ENCODE measurements at places on chromosomes 5 and 9.
A peak's percentile ranks its signal among the peaks of the same experiment; 100 is the strongest.

DNA sequence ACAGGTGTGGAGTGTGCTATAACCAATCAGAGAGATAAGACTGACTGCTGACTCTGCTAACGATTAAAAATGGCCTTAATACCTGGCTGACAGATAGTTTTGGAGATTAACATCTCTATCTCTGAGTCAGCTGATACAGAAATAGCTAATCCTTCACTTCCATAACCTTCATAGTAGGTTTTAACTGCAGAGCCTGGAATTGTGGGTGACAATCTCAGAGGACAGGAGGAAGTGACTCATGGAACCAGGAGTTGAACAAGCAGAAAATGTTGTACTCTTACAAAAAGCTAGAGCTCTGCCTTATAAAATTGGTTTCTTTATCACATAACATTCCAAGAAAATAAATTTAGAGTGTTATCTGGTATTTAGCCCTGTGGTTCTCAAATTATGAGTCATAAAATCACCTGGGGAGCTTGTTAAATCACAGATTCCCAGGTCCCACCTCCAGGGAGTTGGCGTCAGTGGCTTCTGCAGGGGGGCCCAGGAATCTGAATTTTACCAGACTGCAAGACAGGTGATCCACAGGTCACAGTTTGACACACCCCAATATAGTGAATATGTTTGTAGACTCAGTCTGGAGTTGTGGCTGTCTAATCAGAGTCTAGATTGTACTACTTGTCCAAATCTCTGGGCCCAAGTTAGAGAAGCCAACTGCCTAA lies 44.4 kb upstream of the AFAP1L1 start:
- DNase-seq: no peak

DNA sequence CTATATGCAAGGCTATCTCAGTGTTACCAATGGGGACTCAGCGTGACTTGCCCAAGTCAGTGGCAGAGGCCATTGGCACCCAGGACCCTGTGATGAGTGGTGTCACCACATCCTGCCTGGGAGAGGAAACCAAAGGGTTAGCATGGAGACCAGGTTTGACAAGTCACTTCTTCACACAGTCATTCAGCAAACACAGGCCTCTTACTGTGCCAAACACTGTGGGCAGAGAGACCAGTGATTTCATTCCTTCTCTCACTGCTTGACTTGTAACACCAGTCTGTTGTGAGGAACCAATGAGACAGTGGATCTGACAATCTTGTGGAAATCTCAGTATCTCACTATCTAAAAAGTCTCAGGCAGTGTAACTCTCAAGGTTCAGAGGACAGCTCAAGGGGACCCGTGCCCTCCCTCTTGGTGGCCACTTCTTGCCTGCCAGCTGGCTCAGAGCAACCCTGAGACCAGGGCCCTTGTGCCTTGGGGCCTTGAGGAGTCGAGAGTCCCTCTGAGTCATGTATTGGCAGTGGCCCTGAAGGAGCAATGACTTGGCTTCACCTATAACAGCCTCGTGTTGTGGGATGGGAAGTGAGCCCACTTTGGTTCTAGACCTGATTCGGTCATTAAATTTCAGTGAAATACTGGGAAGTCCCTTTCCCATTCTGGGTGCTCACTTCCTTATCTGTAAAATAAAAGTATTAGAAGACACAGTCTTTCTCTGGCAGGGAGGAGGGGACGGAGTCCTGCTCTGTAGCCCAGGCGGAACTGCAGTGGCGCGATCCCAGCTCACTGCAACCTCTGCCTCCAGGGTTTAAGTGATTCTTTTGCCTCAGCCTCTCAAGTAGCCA lies 1.6 kb downstream of the FABP6 start:
- DNase-seq: peak; percentile 33

DNA sequence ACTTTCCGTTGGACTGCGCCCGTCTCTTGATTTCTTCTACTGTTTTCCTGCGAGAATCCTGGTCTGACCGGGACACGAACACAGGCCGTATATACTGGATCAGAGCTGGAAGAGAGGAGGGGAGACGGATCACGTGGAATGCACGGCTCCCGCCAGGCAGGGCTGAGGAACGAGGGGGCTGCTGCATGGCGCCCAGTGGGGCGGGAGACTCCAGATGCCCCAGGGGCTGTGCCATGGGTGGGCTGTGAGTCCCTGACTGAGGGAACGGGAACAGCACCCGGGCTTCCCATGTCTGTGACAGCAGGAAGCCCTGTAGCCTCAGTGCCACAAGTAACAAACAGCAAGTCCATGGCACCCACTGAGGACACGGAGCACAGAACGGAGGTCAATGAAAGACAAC lies 34.0 kb downstream of the LPCAT1 start:
- no peak for DNase-seq

DNA sequence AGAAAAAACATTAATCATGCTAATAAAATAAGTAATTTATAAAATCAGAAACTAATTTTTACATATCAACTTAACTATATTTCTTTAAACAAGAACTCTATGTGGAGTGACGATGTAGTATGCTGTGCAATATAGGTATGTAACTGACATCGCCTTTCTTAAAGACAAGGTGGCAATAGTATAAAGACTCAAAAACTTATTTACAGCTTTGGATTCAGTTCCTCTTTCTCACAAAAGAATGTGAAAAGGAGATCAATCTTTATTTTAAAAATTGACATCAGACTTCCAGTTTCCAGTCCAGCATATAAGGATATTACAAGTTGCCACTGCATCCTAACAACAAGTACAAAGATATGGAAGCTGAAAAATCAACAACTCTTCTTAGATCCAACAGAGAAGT lies 260.3 kb downstream of the TRIM36 start:
- DNase-seq: no peak

GRCh38 chr9:115923410-115923809 lies 230.2 kb upstream of the PAPPA start:
- DNase-seq: no peak

- DNase-seq: peak; percentile 54
Measured at GRCh38 chr5:157574456-157575380, 857 bp downstream of the ADAM19 start.

DNA sequence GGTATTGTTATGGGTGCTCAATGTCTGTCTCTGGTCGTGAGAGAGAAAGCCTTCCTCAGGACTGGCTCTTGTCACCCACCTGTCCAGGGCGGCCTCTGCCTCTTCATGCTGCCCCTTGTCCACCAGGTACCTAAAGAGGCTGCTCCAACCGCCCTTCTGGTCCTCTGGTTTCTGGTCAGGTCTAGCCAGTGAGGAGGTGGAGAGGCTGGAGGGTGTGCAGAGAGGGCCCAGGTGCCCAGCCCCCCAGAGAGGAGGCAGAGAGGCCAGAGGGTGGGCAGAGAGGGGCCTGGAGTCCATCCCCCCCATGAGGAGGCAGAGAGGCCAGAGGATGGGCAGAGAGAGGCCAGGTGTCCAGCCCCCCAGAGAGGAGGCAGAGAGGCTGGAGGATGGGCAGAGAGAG lies 329.8 kb upstream of the IRX4 start:
- no peak for DNase-seq

DNA sequence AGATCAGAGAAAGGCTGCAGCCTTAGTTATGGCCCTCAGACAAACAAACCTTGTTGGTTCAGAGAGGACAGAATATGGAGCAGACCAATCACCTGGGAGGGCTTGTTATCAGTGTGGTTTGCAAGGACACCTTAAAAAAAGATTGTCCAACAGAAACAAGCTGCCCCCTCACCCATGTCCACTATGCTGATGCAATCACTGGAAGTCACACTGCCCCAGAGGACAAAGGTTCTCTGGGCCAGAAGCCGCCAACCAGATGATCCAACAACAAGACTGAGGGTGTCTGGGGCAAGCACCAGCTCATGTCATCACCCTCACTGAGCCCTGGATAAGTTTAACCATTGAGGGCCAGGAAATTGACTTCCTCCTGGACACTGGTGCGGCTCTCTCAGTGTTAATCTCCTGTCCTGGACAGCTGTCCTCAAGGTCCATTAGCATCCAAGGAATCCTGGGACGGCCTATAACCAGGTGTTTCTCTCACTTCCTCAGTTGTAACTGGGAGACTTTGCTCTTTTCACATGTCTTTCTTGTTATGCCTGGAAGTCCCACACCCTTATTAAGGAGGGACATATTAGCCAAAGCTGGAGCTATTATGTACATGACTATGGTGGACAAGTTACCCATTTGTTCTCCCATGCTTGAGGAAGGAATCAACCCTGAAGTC lies 36.9 kb upstream of the TBCA start:
- DNase-seq: no peak

DNA sequence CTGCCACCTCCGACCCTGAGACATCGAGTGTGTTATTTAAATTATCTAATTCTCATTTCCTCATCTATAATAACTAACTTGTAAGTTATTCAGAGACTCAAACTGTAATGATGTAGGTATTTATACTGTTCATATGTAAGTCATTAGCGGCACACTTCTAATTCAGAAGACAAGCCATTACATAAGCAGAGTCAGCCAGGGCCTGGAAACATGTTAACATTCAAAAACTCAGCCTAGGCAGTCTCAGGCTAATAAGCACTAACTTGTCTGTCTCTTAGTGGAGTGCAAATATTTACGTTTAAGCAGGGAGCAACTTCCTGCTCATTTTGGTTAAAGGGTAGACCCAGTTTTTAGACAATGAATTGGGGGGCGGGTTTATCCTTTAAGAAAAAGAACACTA lies 598.4 kb downstream of the ACTL7B start:
- no peak for DNase-seq

GRCh38 chr5:32848681-32849080 lies 137.6 kb downstream of the NPR3 start:
- no peak for DNase-seq

DNA sequence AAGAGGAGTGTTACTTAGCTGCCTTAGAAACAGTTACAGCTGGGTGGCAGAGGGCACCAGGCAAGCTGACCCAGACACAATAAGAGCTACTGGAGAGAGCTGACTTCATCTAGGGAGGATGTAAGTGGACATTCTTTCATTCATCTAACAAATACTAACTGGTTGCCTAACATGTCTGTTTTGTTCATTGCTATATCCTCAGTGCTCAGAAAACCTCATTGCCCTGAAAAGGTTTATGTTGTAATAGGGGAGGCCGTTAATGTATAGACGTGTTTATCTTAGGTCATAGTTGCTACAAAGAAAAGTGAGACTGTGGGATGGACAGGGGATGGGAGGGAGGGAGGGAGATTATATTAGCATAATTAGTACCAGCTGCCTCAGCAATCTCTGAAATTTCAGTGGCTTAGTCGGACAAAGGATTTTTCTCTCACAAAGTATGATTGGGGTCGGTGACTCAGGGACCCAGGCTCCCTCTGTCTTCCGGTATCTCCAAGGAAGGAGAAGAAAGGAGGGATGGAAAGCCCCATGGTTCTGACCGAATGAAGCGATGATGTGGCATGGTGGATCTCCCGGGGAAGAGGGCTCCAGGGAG lies 2.6 kb upstream of the SNX18 start:
- no peak for DNase-seq

DNA sequence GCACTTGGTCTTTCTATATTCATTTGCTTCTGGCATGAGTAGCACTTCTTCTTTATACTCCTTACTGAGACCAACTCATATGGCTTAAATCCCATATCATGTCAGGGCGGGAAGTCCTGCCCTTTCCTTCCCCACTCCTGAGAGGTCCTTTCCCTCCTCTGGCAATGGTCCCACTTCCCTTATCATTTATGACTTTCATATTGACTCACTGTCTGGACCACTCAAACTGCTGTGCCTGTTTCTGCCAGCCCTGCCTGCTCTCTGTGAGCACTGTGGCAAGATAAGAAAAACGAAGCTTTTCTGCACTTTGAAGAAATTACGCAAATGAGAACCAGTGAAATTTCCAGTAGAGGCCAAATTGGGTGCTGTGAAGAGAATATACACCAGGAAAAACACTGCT lies 58.1 kb downstream of the ZNF474 start:
- DNase-seq: no peak

- no peak for DNase-seq
Measured at GRCh38 chr9:122318284-122318683, 52.5 kb upstream of the PTGS1 start.
